ENCODE measurements at places on chromosomes 5 and 9.
A peak's percentile ranks its signal among the peaks of the same experiment; 100 is the strongest.

DNA sequence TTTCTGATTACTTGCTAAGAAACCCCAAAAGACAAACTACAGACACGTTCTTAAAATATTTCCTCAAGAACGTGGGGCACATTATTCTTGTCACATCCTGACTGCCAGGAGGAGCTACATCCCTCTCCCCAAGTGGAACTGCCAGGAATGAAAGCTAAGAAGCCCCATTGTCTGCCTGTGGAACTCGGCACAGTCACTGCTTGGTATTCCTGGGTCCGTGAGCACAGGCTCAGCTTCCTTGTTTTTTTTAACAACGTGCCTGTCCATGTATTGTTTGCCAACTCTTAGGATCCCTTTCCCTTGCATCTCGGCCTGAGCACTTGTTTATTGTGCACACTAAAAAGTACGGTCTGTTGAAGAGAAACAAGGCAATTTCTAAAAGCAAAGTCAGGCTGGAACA lies 47.0 kb upstream of the SELENOP start:
- no peak for DNase-seq

- DNase-seq = no peak
Measured at GRCh38 chr5:173535166-173535975, 81.1 kb downstream of the BOD1 start.

DNA sequence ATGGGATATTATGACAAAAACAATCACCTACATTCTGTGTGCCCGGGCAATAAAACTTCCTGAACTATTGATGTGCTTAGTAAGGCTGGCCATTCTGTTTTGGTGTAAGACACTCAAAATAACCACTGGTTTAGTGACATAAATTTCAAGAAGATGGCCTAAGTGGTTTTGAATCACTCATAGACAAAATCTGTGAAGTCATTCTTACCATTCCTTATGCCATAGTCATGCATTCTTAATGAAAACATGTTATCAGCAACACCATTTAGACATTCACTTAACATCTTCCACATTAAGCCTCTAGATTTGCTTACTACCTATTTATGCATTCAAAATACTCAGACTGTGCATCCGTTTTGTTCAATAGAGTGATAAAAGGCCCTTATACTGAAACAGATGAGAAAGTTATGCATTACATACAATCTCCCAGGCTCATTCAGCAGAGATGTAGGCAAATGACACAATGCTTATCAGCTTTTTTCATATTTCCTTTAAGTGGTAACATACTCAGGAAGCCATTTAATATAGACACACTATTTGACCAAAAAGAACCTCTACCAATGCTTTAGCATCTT lies 848.8 kb upstream of the DMAC1 start:
- DNase-seq = no peak

DNA sequence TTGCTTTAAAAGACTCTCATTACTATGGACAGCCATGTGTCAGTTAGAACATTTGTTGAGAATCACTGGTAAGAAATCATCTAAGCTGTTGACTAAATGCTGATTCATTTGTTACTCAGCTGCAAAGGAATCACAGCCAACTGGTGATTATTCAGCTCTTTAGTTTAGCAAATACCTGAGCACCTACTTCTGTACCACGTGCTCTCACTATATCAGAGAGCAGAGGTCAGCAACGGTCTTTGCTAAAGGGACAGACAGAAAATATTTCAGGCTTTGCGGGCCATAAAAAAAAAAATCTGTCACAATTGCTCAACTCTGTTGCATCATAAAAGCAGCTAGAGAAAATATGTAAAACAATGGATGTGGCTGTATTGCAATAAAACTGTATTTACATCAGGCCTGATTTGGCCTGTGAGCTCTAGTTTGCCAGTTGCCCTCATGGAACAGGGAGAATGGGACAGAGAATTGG lies 377.6 kb downstream of the DNAH5 start:
- peak; percentile 70 for DNase-seq

DNA sequence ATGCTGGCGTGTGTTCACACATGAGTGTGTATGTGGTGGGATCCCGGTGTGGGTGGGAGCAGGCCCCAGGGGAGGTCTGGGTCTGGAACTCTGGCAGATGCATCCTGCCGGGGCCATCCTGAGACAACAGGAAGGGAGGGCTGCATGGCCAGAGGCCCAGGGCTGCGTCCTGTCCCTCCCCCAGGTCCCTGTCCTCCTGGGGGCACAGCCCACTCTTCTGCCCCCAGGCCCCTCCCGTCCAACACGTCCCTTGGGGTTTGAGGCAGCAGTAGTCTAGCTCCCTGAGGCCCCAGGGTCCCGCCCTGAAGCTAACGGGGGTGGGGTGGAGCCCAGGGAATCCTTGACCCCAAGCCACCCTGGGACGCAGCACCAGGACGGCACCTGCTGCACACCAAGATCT lies 16.6 kb downstream of the FLT4 start:
- no peak for DNase-seq
